Activated CD4-positive, alpha-beta T cell treated with anti-CD3 and anti-CD28 coated beads, Interleukin-10, Interleukin-2, amounts not matched to agents 100 ng/mL and 50 ng/mL, durations not matched to agents 16 hours and 8 hours (primary cell): ENCODE measurements at places on chromosomes 3 and 15.

GRCh38 chr15:67941648-67942310, 101.9 kb upstream of the RNU6-1 start:
- no peak for DNase-seq

GRCh38 chr3:114217266-114217665, 20.1 kb downstream of the ZNF80 start:
- DNase-seq = no peak

GRCh38 chr15:101063212-101063611, 144.1 kb downstream of the LRRK1 start:
- no peak for DNase-seq

- no peak for DNase-seq
Observed at GRCh38 chr3:128263946-128264345, 110.7 kb downstream of the EEFSEC start.

DNA sequence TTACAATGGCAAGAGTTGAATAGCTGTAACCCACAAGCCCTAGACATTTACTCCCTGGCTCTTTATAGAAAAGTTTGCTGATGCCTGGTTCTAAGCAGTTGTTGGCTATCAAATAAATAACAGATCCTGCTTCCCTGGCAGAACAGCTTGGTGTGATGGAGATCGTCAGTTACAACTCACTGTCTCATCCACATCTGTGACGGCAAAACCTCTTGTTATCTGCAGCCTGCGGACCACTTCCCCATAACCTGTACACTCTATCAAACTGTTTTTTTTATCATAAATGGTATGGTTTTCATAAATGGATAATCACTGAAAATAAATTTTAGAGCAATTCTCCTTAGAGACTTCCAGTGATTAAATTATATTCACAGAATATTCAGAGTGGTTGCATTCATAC, 14.1 kb downstream of the ZDHHC3 start:
- no peak for DNase-seq

GRCh38 chr15:59026207-59026606, 38.7 kb downstream of the RNF111 start:
- DNase-seq = peak; percentile 15

DNA sequence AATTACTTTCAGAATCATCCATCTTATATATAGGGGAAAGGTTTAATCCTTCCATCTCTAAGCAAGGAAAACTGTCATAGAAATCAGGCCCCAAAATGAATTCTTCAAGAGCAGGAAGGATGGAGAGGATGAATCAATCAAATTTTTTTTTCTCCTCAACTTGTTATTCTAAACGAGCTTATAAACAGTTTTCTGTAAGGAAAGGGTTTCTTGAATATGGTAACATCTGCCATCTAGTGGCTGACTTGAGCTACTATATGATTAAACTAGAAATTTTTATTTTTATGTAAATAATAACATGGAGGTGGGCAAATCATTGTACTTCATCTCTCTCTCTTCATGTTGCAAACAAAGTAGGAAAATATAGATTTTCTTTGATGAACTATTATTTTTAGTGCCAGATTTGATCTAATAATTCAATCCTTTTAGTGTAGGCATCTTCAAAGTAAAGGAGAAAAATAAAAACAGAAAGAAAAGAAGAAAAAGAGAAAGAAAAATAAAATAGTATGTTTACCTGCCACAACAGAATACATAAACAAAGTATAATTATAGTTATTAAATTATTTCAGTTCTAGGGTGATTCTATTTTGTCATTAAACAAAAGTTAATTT, 146.6 kb downstream of the SERPINI1 start:
- DNase-seq = peak; percentile 40

DNA sequence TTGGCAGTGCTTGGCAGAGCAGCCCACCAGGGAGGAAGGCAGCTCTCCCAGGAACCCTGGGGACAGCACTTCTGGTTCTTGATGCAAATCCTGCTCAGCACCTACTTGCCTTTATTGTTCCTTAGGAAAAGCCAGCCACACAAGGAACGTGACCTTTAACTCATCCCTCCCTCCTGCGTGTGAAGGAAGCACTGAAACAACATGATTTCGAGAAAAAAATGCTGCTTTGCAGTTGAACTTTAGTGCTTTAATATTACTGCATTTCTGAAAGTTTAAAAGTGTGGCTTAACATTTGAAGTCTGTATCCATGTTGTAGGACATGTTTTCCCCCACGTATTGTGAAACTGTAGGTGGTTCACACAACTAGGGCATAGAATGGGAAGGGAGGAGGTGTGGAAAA, 50.4 kb upstream of the CTNNB1 start:
- DNase-seq = no peak

- DNase-seq = peak; percentile 66
Observed at GRCh38 chr3:138118612-138119422, 3.4 kb upstream of the DZIP1L start.

GRCh38 chr15:71743861-71744382, 66.4 kb upstream of the NR2E3 start:
- DNase-seq = peak; percentile 69

DNA sequence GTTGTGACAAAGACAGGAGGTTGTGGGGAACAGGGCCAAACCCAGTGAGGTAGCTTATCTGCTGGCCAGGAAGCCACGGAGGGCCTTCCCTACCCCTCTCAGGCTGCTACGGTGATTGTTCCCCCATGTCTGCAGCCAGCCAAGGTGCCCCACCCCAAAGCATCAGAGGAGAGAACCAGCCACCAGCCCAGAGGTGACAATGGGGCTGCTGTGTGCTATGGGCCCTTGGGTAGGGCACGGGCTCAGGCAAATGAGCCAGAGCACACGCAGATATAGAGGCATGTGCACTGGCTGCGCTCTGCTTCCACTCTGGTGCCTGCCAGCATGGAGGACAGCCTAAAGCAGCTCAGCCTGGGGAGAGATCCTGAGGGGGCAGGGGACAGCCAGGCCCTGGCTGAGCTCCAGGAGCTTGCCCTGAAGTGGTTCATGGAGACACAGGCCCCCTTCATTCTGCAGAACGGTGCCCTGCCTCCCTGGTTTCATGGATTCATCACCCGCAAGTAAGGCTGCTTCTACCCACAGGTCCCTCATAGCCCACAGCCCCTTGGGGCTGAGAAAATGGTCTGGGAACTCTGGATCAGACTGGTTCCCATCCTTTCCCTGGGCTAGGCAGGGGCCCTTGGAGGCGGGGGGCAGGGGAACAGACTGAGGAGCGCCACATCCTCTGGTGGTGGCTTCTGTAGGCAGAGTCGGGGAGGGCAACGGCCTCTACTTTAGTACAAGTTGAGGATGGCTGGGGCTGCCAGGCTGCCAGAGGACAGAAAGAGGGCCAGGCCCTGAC, at the start of gene SH2D7:
TSS of gene SH2D7 (plus strand) at position 301 of the 781 bp plus-strand sequence. CDS start at position 325, 24 bp downstream.
- no peak for DNase-seq

DNA sequence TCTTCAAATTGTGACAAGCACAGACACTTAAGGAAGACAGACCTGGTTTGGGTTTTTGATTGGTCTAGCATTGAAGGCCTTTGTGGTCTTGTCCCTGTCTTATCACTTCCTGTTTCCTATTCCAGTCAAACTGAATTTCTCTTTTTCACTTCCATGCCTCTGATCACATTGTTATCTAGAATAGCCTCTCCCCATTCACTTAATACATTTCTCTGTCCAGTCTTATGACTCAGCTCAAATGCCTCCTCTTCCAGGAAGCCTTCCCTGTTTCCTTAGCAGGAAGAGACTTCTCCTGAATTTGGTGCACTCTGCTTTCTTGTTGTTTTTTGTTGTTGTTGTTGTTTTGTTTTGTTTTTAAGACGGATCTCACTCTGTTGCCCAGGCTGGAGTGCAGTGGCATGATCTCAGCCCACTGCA, 45.5 kb downstream of the LIMD1 start:
- peak; percentile 7 for DNase-seq

- peak; percentile 32 for DNase-seq
Observed at GRCh38 chr3:77038468-77038929, 1.4 kb upstream of the ROBO2 start.

- DNase-seq = no peak
Observed at GRCh38 chr15:66831801-66832390, 129.9 kb downstream of the SMAD6 start.

DNA sequence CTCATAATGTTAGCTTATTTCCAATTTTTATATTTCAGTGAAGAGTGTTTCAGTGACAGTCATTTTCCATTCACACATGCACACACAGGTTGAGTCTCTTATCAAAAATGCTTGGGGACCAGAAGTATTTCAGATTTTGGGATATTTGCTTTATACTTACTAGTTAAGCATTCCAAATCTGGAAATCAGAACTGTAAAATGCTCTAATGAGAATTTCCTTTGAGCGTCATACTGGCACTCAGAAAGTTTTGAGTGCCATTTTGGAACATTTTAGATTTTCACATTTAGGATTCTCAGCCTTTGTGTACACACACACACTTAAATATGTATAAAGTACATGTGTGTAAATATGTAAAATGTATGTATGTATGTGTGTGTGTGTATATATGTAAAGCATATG, 71.0 kb downstream of the CHD2 start:
- DNase-seq = no peak

- no peak for DNase-seq
Observed at GRCh38 chr3:157248590-157249422, 88.9 kb upstream of the CCNL1 start.

GRCh38 chr3:129697229-129697969, 90.9 kb upstream of the PLXND1 start:
- no peak for DNase-seq

DNA sequence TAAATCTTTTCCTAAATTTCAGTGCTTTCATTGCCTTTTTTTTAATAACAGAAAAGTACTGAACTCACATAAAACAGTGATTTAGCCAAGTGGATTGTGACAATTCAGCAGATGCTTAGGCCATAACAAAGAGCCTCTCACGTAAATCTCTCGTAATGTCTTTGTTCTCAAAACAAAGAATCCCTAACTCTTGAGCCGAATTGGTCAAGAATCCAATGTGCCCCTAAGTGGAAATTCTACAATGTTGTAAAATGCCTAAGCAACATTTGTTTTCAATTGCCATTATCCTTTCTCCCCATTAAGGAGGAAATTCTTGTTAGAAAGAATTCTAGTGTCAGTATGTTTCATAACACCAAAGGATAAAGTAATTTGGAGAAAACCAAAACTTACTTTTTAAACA, 235.7 kb upstream of the THBS1 start:
- DNase-seq = no peak

DNA sequence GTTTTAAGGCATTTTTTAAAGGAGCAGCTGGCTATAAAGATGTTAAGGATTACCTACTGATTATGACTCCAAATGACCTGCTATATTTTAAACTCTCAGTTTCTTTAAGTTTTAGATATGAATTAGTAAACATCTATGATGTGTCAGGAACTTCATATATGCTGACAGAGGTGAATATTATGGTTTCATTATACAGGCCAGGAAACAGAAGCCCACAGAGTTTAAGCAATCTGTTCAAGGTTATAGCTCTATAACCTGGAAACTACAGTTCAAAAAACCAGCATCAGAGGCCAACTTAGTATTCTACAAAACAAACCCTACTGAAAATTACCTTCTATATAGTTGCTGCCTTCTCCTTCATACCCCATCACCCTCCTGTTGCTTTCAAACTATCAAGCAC, 17.4 kb downstream of the PLSCR4 start:
- DNase-seq = no peak
